ENCODE measurements at places on chromosomes 2 and 18.

GRCh38 chr2:24970483-24971285, 1.1 kb downstream of the DNAJC27 start:
- no peak for DNase-seq

DNA sequence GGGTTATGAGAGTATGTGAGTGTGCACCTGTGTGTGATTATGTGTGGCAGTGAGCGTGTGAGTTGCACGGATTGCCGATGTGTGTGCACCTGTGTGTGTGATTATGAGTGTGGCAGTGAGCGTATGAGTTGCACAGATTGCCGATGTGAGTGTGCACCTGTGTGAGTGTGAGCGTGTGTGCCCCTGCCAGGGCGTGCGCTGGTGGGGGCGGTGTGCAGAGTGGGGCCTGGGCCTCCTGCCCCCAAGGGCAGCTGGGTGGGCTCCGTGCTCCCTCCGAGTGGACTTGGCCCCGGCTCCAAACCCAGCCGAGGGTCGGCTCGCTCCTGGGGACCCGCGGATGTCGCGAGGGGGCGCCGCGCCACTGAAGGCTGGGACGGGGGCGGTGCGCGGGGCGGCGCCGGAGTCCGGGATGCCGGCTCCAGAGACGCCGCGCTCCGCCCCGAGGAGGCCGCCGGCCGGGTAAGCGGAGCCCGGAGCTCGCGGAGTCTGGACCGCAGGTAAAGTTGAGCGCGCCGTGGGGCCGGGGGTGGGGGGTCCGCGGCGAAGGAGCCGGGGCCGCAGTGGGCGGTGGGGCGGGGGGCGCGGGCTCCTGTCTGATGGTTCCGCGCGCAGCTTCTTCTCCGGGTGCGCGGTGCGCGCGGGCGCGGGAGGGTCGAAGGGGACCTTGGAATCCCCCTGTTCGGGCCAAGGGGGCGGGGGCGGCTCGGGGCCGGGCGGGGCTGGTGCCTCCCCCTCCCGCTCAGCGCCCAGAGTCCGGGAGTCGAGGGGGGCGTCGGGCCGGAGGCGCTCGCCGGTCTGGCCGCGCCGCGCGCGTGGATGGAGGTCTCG, at the start of gene KCNG2:
Gene KCNG2 (plus strand): TSS at position 421 of the 828 bp plus-strand sequence. CDS start 65,730 bp downstream, outside the sequence.
- no peak for DNase-seq

DNA sequence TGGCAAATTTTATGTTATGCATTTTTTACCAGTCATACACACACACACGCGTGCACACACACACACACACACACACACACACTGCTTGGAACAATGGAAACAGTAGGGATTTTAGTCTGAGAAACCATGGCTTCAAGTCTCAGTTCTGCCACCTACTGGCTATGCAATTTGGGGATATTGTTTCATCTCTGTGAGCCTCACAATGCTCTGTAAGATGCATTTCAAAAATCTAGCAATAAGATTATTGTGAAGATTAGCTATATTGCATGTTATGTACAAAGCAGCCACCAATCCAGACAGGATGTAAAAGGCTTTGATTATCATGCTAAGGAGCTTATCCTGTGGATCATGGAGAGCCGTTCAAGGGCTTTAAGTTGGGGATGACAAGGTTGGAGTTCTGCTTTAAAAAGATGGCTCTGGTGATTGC, 401.4 kb downstream of the NBAS start:
- no peak for DNase-seq

GRCh38 chr2:127429291-127429690, 11.1 kb downstream of the PROC start:
- no peak for DNase-seq

- no peak for DNase-seq
Observed at GRCh38 chr2:88190808-88191721, 20.9 kb downstream of the THNSL2 start.

DNA sequence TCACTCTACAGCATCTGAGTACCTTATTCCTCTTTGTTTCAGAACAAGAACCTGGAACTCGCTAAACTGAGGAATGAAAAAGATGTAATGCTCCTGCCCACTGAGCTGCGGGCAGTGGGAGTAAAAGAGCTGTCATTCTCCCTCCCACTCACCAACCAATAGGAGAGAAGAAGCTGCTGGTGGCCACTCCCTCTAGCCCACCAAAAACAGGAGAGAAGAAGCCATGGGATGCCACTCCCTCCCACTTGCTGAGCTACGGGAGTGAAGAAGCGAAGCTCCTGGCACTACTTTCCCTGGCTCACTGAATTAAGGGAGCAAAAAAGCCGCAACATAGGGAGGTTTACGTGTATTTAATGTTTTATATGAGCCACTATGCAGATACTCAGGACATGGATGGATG, 53.7 kb downstream of the RIT2 start:
- no peak for DNase-seq
